ENCODE measurements at places on chromosomes 4 and X.

DNA sequence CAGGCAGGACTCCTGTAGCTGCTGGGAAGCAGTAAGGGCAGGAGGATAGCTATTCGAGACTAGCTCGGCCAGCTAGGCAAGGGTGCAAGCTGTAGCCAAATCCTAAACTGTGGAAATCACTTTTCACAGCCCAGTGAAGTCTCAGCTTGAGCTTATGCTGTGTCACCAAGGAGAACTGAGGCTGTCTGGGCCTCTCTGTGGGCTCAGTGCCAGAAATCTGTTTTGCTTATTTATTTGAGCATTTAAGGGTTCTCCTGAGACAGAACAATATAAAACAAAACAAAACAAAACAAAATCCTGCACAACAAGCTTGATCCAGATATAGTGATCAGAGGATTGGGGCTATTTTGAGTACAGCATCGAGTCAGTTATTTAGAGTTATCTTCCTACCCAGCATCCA lies 97.5 kb downstream of the FANCB start:
- no peak for DNase-seq

GRCh38 chrX:24150051-24150790 lies 692 bp downstream of the ZFX start:
- peak; percentile 71 for DNase-seq

DNA sequence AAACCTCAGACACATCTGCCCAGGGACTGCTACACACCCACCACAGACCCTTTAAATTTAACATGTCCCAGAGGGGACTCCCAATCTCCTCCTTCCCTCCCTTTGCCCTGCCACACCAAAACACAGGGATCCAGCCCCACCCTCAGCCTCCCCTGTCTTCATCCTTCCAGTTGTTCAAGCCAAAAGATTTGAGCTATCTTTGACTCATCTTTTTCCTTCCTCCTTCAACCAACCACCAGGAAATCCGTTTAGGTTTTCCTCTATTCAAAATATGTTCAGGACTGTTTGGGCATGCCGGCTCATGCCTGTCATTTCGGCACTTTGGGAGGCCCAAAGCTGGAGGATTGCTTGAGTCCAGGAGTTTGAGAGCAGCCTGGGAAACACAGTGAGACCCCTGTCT lies 6.9 kb upstream of the STK32B start:
- no peak for DNase-seq

DNA sequence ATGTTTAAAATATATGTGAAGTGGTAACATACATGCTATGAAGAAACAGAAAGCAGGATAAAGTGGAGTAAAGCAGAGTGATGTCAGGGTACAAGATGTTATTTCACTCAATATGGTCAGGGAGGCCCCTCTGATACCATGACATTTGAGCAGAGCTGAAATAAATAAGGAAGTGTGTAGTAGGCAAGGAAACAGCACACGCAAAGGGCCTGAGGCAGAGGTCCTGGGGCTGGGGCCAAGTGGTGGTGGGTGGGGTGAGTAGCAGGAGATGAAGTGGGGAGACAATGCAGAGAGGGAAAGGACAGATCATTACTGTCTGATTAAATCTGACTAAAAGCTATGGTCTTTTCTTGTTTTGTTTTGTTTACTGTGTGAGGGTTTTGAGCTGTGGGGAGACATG lies 61.1 kb downstream of the FAM13A start:
- DNase-seq = no peak

GRCh38 chr4:55122235-55122634 lies 3.2 kb downstream of the KDR start:
- no peak for DNase-seq

DNA sequence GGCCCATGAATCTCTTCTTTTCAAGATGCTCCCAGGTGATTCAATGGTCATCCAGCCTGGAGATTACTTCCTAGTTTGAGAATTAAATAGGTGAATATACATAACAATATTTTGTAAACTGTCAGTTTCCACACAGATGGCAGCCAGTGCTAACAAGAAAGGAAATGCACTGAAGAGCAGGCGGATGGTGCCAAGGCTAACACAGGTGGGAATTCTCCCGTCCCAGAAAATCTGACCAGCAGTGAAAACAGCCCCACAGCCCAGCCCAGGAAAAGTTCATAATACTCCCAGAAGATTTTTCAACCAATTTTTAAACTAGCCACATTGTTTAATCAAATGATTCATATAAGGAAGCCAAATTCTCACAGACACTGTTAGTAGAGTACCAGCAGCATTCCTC lies 387.2 kb upstream of the GATB start:
- no peak for DNase-seq

- peak; percentile 5 for DNase-seq
These were observed 128.5 kb downstream of the PRSS12 start for GRCh38 chr4:118224243-118224829.

DNA sequence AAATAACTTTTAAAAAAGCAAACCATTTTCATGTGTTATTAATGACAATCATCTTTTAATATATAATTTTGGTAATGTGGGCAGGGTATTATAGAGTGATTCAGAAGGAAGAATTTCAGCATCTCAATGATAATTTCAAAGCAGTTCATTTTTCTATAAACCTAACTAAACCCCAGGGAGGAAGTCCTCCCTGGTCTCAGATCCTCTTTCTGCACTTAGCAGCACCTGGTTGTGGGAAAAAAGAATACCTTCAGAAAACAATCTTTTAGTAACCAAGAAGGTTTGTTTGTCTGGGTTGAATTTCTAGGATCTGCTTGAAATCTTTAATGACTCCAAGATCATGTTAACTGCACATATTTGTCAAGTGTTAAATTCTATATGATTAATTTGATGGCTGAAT lies 29.9 kb downstream of the DKK2 start:
- no peak for DNase-seq

DNA sequence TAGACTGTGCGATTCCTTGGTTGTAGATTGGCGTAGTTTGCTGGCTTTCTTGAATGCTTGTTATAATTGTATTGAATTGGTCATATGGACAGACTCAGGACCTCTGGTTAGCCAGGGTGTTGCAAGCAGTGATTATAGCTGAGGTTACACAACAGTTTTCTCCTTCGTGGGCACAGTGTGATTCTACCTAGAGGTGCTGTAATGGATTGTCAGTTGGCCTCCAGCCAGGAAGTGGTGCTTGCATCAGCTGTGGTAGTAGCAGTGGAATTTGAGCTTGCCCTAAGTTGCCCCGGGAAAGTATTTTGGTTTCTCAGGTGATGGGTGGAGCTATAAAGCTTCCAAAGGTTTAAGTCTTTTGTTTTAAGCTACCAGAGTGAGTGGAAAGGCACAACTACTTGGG lies 23.1 kb upstream of the GABRG1 start:
- DNase-seq = no peak

DNA sequence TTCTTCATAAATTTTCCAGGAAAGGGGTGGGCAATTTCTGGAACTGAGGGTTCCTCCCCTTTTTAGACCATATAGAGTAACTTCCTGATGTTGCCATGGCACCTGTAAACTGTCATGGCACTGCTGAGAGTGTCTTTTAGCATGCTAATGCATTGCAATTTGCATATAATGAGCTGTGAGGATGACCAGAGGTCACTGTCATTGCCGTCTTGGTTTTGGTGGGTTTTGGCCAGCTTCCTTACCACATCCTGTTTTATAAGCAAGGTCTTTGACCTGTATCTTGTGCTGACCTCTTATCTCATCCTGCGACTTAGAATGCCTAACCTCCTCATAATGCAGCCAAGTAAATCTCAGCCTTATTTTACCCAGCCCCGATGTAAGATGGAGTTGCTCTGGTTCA lies 577.8 kb downstream of the NLGN4X start:
- DNase-seq = no peak

DNA sequence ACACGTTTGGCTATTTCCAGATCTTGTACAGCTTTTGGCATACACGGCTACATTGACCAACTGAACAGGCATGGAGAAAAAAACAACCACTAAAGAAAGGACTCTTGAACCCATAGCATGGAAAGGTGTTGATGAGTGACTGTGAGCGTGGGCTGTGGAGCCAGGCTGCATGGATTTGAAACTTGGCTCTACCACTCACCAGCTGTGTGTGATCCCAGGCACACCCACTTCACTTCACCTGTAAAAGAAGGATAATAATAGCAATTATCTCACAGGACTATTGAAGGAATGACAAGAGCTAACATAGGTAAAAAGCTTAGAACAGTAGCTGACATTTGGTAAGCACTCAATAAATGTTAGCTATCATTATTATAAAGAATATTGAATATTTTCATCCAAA lies 301.7 kb upstream of the CPEB2 start:
- no peak for DNase-seq

DNA sequence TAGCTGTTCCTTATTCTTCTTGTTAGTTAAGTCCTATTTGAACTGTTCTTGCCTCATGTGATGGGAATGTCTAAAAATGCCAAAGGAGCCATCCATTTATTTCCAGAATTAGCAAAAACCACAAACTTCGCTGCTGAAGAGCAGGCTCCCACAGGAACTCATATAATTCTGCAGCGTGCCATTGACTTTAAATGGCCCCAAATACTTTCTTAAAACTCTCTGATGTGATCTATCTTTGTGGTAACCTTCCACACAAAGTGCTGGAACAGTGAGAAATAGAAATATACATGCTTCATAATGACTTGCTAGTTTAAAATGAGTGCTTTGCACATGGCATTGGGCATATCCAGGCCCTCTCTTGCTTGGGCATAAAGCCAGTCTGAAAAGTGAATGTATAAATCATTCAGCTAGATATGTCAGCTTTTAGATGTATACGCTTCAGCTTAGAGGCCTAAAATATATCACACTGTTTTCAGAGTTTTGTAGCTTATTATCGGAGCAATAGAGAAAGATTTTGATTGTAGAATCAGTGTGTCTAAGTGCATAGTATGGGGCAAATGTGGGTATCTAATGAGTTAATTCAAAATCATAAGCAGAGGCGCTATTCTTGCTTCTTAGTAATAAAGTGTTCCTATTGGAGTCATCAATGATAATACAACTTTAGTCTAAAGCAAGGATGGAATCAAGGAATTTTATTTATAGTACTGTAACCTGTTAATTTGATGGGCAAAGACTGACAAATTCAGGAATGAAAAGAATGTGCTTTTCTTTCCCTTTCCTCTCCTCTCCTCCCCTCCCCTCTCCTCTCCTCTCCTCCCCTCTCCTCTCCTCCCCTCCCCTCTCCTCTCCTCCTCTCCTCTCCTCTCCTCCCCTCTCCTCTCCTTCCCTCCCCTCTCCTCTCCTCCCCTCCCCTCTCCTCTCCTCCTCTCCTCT lies 392.2 kb upstream of the ZFP42 start:
- no peak for DNase-seq

DNA sequence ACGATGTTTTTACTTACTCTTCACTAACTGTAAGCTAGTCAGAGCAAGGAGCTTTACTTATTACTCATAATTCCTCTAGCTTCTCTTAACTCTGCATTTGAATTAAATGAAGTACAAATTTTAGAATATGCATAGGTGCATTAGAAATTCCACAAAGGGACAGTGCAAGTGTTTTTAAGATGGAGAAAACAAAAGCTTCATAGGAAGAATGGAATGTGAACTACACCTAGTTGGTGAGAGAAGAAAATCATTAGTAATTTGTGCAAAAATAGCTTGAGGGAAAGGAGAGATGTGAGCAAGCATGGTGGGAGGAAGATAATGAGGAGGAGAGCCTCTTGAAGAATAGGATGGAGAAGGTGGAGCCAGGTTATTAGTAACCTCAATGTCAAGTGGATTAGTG lies 77.5 kb upstream of the SMARCA5 start:
- no peak for DNase-seq

GRCh38 chrX:97539970-97540519 lies 656.3 kb downstream of the RPA4 start:
- no peak for DNase-seq

- DNase-seq = no peak
These were observed 4.2 kb downstream of the MID1 start for GRCh38 chrX:10615931-10616774.

- no peak for DNase-seq
These were observed 226.4 kb downstream of the MAGEB5 start for GRCh38 chrX:26442340-26442739.

GRCh38 chr4:121923306-121923705 lies 28.6 kb downstream of the TRPC3 start:
- no peak for DNase-seq

DNA sequence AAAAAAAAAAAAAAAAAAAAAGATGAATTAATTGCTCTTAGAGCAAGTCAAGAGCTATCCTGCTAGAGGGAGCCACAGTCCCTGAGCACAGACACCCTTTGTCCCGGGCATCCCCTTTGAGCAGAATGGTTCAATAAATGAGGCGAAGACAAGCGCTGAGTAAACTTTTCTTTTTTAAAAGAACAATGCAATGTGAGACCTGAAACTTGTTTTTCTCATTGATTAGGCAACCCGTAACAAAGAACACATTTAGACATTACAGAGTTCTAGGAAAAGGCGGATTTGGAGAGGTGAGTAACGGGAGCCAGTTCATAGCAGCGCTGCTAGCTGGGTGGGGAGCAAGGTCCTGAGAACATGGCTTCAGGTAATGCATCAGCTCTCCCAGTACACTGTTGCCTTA lies 46.1 kb downstream of the GRK4 start:
- no peak for DNase-seq

- no peak for DNase-seq
These were observed 1348.8 kb downstream of the PCDH18 start for GRCh38 chr4:136183513-136183912.

- DNase-seq = no peak
These were observed 153.7 kb downstream of the FBXW7 start for GRCh38 chr4:152382057-152382785.

DNA sequence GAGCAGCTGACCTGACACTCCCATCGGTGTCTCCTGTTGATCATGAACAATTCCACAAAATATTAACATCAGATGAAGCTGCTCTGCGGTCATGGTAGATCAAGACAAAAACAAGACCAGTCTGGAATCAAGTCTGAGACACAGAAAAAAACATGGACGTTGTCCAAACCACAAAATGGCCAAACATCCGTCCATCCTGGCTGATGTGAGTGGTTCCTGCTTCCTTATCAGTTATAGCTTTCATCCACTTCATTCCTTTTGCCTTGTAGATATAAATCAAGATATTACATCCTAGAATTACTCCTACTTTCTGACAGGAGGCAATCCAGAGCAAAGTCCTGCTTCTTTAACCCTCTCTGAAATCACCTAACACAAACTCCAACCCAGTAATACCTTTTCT lies 28.8 kb upstream of the PCSK1N start:
- no peak for DNase-seq

DNA sequence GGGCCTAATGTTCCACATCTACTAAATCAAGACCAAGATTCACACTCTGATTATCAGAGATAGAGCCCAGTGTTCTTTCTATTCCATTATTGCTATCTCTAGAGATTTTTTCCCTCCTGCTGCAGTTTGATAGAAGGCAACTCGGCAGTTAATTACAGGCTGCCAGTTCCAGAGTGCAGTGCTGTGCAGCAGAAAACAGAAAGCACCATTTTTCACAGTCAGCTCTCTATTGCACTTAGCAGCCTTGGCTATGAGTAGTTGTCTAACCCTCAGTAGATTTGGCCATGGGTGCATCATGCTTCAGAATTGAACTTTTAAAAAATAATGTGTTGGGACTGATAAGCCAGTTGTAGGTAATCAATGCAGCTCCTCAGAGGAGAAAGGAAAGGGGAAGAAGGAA lies 295.3 kb downstream of the MID1IP1 start:
- DNase-seq = no peak

- DNase-seq = no peak
These were observed 109.9 kb upstream of the DUSP21 start for GRCh38 chrX:44733931-44734330.

- no peak for DNase-seq
These were observed 55.7 kb downstream of the AFF1 start for GRCh38 chr4:86990510-86990909.

Measured in activated CD4-positive, alpha-beta T cell treated with anti-CD3 and anti-CD28 coated beads, Interleukin-2, amount 50 U/mL, for 24 hours (primary cell).